ENCODE measurements at places on chromosomes 11 and 22.

GRCh38 chr11:113283881-113284280, 30.5 kb upstream of the TTC12 start:
- no peak for DNase-seq

- no peak for DNase-seq
These were observed 18.1 kb upstream of the RFPL2 start for GRCh38 chr22:32222991-32223390.

DNA sequence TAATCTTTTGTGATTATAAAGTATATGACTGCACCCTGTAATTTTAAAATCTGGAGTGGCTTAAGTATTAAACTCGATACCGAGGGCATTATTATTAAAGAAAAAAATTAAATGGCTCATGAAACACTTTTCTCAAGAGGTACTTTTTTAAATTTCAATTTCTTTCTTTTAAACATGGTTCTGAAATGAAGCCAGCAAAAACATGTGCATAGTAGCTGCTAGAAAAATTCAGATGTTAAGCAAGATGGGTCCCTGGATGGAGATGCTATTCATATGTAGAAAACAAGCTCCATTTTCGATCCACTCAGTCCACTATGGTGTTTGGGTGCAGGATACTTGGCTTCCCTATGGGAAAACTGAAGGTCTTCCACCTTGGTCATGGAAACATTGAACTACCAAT, 189.5 kb downstream of the PGR start:
- DNase-seq, result no peak

GRCh38 chr11:35163702-35164496, 24.9 kb downstream of the CD44 start:
- DNase-seq, result no peak

DNA sequence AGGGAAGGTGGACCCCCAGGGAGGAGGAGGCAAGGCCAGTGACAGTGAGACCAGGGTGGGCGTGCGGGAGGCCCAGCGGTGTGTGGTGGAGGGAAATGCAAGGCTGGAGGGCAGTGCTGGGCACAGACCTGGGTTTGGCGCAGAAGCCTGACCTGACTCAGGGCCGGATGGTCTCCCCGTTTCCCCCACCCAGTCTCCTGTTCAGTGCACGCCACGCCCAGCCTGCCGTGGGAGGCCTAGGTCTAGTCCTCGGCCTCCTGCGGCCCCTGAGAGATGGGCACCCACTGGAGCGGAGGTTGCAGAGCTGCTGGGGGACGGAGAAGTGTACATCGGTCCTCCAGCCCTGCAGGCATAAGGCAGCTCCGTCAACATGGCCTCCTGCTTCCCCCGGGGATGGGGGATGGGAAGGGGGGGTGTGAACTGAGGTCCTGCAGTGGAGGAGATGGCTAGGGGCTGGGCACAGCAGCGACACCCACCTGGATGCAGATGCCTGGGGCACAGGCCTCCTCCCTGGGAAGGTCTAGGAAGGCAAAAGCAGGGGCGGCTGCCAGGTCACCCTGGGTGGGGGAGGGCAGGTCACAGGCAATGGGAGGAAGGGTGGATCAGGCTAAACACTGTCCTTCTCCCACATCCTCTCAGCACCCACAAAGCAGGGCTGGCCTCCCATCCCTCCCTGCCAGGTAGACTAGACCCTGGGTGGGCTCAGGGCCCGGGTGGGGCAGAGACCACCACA, 15.9 kb downstream of the IL17REL start:
- DNase-seq, result no peak

- DNase-seq, result no peak
These were observed 33.6 kb upstream of the TECTA start for GRCh38 chr11:121067453-121067852.

GRCh38 chr11:126281245-126281644, 1.6 kb upstream of the TIRAP start:
- DNase-seq, result no peak

GRCh38 chr11:87460842-87461637, 423.3 kb downstream of the TMEM135 start:
- DNase-seq, result no peak

GRCh38 chr11:74008373-74009229, at the start of gene UCP3:
Gene UCP3, minus strand, starts transcription at chr11:74009085. Its CDS starts 2,043 bp downstream, at chr11:74007042.
- DNase-seq, result no peak

DNA sequence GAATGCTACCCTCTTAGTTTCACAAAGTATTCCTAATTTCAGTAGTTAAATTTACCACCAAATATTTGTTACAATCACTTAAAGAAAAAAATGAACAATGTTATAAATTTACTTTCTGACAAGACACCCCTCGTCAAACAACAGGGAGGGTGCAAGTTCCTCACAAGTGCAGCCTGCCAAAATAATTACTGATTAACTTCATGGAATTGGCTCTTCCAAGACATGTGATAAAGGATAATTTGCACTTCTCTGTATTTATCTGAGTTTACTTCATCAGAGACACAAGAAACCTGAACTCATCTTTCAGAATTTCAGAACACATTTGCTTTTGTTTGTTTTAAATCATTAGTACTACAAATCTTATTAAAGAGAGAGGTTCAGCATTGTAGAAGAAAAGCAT, 66.5 kb downstream of the LARGE2 start:
- DNase-seq, result no peak

Data from stimulated activated CD4-positive, alpha-beta T cell treated with anti-CD3 and anti-CD28 coated beads, Interleukin-4, amount 100 ng/mL, for 4 hours (primary cell).